Eye (tissue), 1 donor: ENCODE measurements at places on chromosomes 1 and 21.

GRCh38 chr1:145824499-145824842 lies 471 bp downstream of the POLR3C start:
- no peak for DNase-seq

GRCh38 chr1:92879316-92879968 lies 47.6 kb downstream of the RPL5 start:
- no peak for DNase-seq

GRCh38 chr1:49356594-49356993 lies 579.9 kb upstream of the BEND5 start:
- no peak for DNase-seq

DNA sequence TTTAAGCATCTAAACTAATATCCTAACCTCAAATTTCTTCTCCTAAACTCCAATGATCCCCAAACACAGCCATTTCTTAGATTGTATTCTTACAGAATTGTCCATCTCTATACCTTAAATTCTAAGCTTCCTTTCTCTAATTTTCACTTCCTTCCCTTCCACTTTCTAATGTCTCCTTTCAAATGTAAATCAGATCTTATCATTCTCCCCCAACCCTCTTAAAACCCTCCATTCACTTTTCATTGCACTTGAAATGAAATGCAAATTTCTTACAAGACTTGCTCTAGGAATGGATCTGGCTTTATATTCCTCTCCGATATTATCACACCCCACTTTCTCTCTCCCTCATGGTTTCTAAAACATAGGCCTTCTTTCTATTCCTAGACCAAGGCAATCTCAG lies 534.6 kb downstream of the LMO4 start:
- DNase-seq, result no peak

DNA sequence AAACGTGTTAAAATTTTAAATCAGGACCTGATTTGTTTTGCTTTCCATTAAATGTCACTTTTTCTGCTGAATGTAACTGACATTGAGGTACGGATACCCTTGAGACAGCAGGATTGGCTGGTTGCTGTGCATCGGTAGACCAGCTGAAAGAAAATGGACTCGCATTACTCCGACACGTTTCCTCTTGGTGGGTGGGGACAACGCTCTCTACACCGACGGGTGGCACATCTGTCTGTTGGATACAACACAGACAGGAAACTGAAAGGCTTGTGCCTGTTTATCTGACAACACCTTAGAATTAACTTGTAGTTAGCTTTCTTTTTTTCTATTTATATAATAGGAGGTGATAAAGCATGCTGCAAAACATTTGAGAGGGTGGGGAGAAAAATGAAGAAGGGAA lies 19.4 kb downstream of the PRPF38A start:
- DNase-seq, result no peak

- no peak for DNase-seq
These were observed 89.5 kb upstream of the RAB4A start for GRCh38 chr1:229181419-229181818.

DNA sequence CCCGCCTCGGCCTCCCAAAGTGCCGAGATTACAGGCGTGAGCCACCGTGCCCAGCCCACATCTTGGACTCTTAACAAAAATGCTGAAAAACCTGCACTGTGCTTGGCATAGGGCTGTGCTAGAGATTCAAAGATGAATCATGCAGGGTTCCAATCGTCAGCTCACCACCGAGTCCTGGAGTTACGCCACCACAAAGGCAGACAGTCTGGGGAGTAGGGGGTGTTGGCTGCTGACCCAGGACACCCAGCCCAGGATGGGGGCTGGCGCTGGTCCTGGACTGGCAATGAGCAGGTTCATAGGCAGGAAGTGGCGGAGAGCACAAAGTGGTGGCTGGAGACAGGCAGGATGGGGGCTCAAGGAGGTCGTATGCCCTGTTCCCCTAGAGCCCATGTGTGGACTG lies 16.0 kb downstream of the PSRC1 start:
- DNase-seq, result no peak

DNA sequence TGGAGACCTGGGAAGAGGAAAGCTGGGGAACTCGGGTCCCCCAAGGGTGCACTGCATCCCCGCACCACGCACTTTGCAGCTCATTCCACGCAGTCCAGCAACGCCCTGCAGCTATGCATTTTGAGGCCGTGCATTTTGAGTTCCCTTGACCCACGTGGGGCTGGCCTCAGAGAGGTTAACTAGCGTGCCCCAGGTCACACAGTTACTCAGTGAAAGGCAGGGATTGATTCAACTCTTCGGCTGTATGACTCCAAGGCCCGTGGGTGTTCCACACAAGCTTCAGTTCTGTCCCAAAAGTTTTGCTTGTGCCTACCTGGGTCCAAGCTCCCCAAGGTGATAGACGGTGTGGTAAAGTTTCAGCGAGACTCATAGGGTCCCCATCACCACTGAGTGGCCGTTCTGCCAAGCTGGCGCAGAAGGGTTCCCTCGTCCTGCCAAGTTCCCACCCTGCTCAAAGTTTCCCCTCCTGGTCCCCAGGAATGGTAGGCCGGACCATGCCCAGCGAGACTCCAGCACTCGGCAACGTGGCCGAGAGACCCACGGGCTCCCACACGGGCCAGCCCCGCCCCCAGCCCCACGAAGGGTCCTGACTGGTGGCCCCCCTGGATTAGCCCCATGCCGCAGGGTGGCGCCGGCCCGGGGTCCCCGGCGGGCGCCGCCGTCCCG lies 611 bp downstream of the HSPG2 start:
- DNase-seq, result peak; percentile 58
